Renal cortex interstitium (tissue), 15 donors: ENCODE measurements at places on chromosomes 6 and 20.

DNA sequence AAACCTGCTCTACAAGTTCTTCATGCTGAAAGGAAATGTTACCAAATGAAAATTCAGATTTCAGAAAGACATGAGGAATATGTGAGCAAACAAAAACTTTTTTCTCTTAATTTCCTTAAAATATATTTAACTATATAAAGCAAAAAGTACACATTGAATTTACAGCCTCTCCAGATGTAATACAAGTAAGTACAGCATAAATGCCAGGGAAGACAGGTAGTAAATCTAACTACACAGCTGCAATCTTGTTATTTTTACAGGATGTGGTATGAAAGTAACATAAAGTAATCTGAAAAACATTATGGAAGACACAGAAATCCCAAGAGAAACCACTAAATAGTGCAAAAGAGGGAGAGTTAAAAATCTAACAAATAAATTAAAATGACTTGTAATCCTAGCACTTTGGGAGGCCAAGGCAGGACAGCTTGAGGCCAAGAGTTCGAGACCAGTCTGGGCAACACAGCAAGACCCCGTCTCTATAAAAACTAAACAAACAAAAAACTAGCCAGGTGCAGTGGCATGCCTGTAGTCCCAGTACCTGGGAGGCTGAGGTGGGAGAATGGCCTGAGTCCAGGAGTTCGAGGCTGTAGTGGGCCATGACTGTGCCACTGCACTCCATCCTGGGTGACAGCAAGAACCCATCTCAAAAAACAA lies 50.7 kb downstream of the FAM8A1 start:
- DNase-seq: no peak

- DNase-seq: no peak
Observed at GRCh38 chr20:62163986-62164762, 18.7 kb upstream of the MTG2 start.

DNA sequence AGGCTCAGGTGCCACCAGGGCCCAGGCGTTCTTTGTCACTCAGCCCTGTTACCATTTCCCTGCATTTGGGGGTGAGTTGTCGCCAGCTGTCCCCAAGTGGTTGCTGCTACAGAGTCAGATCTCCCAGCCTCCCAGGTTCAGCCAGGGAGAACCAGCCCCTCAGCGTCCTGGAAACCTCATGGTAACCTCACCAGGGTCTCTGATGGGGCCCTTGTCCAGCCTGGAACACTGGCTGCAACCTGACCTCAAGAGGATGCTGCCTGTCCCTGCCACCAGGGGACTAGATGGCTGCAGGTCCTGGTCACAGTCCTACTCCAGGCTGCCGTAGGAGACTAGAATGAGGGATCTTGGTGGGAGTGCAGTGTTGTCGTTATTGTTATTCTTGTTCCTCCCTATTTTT lies 228.3 kb upstream of the PDE10A start:
- DNase-seq: no peak

DNA sequence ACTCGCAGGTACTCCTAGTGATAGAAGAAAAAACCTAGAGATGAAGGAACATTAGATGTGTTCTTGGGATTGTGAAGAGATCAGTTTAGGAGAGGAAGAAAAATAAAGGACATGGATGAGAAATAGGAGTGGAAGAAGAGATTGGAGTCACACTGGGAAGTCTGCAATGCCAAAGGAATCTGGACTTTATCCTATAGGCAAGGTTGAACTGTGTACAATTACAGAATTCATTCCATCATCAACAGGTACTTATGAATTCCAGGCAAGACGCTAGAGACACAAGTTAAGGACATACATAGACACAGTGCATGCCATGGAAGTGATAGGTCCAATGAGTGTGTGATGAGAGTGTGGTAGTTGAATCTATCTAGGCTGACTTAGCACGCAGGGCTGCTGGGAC lies 101.3 kb downstream of the EDN1 start:
- DNase-seq: no peak

DNA sequence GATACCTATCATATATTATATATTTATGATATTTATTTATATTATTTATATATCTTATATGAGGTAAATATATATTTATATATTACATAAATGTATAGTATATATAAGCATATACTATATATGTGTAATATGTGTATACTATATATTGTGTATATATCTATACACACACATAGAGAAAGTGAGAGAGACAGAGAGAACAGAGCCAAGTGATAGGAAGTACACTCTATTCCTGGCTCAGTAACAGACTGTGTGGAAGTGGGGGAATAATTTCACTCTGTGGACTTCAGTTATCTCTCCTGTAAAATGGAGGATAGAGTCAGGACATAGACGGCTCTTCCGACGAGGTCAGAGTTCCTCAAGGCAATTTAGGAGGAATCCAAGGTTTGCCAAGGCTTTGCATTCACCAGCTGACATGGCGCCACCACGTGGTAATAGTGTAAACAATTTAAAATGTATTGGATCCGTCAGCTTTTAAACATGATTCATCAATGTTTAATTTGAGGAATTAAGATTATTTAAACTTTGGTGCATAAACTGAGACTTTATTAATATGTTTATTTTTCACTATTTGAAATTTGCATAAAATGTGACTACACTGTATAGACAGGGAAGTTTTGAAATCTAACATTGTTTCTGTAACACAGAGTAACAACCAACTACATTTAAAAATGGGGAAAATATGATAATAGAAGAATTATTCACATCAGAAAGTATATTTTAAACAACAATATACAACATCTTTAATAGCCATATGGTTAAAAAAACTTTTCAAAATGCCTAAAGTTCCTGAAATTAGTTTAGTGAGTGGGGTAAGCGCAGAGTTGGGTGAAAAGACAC lies 75.4 kb upstream of the TMEM244 start:
- DNase-seq: no peak

- DNase-seq: no peak
Observed at GRCh38 chr6:75755704-75756103, 6.7 kb downstream of the MYO6 start.

DNA sequence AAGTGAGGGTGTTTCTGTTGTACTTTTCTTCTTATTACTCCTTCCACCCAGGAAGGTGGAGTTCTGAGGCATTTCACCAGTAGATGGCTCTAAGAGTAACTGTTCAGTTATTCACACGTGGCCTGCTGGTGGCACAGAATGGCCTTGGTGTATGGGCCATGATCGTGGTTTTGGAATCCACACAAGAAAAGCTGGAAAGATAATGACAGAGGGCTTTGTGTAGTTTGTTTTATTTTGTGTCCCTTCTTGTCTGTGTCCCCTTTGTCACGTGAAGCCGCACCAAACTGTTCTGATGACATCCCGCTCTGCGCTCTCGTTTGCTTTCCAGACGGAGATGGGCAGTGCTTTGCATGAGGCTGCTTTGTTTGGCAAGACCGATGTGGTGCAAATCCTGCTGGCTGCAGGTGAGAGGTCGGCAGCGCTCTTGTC lies 93.4 kb downstream of the ANKS1A start:
- DNase-seq: no peak

DNA sequence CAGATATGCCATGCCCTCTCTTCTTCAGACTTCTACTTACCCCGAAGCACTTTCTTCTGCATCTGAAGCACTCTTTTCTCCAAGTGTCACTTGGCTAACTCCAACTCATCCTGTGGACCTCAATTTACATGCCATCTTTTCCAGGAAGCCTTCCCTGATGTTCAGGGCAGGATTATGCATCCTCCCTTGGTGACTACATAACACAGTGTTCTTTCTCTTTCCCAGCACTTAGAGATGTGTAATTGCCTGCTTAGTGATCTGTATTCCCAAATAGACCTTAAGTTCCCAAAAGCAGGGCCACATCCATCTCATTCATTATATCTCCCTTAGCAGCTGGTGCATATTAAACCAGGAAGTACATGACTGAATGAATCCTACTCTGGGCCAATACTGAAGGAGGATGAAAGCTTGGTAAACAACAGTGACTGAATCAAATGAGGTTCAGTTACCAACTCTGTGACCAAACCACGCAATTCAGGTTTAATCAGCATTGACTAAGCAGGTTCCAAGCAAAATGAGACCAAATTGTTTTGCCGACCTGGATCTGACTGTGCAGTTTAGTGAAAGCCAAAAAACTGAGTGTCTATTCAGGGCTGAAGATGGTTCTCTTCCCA lies 121.4 kb upstream of the TCF21 start:
- no peak for DNase-seq

DNA sequence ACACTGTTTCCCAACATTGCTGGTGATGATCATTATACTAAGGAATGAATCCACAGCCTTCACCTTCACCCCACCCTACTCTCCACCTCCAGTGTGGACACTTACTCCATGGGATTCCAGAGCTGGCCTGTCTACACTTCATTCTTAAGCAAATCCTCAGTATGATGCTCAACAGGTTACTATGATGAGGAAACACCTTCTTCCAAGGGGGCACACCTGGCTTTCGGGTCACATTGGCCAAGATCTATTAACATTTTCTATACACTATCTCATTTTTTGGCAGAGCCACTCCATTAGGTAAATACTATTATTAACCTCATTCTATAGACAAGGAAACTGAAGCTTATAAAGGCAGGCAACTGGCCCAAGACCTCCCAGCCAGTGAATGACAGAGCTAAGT lies 8.0 kb upstream of the EPPIN start:
- DNase-seq: no peak

DNA sequence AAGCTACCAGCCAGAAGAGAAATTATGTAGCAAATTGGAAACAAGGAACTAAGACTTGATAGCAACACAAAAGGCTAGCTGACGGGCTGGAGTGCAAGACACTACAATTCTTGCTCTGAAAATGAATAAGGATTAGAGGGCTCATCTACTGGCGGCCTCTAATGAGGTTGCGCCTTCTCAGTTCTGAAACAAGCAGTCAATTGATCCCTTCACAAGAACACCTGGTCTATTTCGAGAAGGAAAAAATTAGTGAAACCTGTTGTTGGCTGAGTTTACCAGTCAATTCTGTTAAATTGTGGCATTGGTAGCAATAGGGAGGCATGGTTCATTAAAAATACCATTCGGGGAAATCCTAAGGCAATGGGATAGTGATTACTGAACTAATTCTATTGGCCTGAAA lies 74.8 kb upstream of the JARID2 start:
- DNase-seq: no peak

DNA sequence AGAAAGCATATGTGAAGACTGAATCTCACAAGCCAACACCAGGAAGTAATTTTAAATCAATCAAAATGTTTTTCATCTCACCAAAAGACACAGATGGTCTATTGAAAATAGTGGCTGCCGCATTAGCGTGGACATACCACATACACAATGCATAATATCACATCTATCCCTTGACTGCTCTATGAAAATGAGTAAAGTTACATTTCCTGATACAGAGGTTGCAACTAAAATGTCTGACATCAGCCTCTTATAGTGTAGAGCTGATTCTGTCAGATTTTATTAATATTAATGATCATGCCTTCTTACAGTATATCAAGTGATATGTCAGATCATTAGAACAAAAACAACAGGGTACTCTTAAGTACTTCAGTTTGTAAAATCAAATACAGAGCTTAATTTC lies 339.8 kb upstream of the EPHA7 start:
- DNase-seq: no peak

GRCh38 chr20:54122681-54123586 lies 50.9 kb downstream of the CYP24A1 start:
- DNase-seq: no peak

DNA sequence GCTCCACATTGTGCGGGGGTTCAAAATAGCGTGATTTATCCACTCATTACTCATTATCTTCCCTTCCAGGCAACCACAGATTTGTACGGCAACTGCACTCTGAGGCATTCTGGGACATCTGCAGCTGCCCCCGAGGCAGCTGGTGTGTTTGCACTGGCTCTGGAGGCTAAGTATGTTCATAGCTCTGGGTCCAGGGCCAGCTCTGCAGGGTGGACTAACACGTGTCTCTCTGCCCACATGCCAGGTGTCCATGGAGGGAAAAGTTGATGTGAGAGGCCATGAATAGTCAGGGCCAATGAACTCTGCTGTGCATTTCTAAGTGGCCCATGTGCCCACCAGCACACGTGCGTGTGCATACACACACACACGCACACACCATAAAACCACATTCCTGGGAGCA lies 74.9 kb downstream of the BFSP1 start:
- DNase-seq: no peak
